ENCODE measurements at places on chromosomes 16 and 17.

DNA sequence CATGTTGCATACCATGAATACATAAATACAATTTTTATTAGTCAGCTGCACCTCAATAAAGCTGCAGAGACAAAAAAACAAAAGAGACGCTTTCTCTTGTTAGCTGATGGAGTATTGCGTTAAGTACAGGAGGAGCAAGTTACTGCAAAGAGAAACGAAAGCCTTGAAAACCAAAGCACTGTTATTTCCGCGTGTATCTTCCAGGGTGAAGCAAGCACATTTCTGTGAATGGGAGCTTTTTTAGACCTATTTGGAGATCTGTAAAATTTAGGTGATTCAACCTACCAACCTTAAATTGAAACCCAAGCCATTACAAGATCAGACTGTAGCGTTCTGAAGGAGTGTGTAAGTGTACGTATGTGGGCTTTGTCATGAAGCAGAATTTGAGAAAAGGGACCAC is 390.4 kb downstream of the SOX9 start:
- no peak for DNase-seq

DNA sequence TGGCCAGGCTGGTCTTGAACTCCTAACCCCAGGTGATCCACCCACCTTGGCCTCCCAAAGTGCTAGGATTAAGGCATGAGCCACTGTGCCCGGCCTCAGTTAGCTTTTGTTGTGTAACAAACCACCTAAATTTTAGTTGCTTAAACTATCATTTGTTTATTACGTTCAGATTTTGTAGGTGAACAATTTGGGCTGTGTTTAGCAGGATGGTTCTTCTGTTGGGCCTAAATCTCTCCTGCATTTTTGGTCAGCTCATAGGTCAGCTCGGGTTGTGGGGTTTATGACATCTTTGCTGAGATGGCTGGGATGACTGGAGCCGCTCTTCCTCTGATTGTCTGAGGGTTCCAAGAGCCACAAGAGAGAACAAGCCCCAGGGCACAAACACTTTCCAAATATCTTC is 21.1 kb upstream of the NLRP1 start:
- DNase-seq, result no peak

DNA sequence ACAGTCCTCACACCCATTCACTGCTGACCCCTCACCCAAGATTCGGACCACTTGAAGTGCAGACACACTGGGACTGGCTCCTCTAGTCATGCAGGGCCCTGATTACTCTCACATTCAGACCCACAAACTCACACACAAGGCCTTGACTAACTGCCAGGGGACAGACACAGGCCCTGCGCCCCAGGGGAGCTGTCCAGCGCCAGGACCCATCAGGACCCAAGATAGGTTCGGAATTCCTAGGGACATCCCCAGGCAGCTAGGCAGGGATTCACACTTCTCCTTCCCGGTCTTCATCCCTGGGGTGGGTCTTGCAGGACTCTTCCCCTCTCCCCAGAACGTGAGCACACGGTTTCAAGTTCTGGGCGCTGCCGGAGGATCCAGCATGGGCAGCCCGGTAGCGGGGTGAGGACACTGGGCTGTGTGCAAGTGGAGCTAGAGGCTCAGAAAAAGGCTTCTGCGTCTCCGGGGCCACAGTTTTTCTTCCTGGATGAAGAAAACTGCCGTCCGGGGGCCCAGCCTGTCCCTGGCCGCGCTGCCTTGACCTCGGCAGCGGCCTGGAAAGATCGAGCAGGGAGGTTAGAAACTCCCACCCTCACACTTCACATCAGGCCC is 1.6 kb downstream of the SEZ6 start:
- no peak for DNase-seq

DNA sequence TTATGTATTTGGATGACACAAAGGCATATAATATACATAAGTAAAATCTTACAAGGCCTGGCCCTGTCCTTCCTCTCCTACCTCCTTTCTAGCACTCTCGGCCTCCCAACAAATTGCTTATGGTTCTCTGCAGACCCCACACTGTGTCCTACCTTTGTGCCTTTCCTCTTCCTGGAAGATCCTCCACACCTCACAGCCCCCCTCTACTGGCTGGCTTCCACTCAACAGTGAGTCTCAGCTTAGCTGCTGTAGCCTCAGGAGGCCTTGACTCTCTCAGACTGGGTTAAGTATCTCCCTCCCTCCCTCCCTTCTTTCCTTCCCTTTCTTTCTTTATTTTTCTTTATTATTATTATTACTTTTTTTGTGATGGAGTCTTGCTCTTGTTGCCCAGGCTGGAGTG is 8.3 kb upstream of the SLC52A1 start:
- no peak for DNase-seq

DNA sequence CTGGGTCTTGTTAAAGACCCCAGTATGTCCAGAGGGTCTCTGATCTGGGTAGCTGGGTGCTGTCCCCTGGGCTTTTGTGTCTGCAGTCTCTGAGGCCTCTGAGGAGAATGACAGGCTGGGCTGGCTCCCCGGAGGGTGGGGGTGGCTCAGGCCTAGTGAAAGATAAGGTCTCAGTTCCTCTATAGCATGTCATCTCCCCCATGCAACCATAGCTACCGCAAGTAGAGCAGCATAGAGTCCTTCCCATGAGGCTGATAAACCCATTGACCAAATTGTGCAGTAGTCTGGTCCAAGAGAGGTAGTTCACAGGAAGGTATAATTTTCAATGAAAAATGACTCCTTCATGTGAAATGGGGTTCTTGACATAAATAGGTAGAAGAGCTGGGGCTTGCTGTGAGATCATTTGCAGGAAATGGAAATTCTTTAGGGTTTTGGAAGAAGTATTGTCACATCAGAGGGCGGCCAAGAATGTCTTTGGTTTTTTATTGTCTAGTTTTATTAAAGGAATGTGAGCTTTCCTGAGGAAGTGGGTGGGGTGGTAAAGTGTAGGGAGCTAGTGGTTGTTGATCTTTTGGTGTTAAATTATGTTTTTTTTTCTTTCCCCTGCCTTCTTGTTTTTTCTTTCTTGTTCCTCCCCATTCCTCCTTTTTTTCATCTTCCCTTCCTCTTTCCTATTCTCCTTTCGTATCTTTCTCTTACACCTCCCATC is 21.0 kb downstream of the SLC7A6OS start:
- no peak for DNase-seq

GRCh38 chr16:84032458-84033178 is 10.0 kb downstream of the SLC38A8 start:
- no peak for DNase-seq

DNA sequence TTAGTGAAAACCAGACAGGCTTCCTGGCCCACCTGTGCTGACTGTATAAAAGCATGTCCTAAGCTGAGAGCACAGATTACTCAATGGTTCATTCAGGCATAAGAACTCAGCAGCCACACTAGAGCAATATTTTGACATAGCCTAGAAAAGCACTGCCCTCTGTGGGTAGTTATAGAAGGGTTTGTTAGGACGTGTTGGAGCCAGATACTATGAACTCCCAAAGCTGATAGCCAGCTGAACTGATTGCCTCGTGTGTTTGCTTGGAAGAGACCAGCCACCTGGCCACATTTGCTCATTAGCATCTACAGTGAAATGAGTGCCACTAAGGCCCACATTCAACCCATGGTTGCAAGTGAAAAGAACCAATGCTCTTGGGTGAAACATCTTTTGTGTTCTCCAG is 30.8 kb upstream of the ABCA5 start:
- DNase-seq, result peak; percentile 1

DNA sequence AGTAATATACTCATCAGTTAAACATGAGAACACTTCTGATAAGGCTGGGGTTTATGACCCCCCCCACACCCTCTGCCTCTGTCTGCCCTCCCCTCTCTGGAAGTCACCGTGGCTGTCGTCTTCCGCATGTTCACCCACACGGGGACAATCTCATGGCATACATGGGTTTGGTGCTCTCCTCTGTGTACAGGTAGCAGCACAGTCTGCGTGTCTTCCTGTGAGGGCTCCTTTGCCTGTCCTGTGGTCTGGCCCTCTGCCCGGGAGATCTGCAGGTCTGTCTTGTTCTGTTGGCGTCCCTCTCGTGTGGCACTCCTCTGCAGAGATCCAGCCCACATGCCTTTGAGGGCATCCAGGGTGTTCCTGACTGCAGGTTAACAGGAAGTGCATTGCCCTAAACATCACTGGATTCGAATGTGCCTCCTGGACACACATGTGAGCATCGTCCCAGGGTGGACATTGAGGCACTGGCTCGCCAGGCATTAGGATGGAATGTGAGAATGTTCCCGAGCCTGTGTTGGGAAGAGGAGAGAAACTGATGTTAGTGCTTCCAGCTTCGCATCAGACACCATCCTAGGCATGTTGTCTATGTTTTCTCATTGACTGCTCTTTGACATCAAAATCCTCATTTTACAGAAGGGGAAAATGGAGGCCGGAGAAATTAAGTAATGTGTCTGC is 54.5 kb downstream of the NKD1 start:
- DNase-seq, result no peak

Data from non-pigmented ciliary epithelial cell (primary cell).